ENCODE measurements at places on chromosomes 5 and 9. TPM values are rescaled to one million over a fixed set of nuclear protein-coding genes. Genes with fewer than 3 reads are reported as not detected.

DNA sequence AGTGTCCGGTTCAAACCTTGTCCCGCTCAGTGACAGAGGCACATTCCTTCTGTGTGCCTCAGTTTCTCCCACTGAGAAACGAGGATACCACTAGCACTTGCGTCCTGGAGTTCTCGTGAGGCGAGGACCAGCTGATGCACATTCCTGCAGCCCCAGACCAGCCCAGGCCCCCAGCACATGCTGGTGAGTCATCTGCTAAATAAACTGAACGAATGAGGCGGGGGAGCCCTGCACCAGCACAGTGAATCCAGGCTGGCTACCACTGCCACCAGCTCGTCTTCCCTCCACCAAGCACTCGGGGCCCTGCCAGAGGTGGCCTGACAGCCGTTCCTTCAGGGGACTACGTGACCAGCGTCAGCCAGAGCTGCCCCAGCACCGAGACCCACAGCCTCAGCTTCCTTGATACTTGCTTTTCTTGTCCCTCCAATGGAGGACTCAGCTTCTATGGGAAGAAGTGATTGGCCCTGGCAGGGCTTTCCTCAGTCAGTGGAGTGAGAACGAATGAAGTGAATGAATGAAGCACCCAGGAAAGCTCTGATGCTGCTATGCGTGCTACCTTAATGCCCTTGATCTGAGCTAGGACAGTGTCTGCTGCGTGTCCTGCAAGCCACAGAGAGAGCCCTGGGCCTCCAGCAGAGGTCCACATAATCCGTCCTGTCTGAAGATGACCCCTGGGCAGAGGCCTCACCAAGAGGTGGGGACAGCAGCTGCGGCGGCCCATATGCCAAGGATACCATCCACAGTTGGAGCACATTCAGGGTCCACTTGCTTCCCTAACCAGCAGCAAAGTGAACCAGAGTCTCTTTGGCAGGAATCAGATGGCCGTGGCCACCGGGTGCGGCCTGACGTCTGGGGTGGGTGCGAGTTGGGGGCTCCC is 13.5 kb upstream of the BARX1 start:
- no peaks in the 10 kb centered on the region for H3K36me3 ChIP-seq
- H3K4me1 ChIP-seq: no peaks in the 10 kb centered on the region
- H3K27me3 ChIP-seq: no peaks in the 10 kb centered on the region
- no peak for DNase-seq
- H3K4me3 ChIP-seq: no peak overlapping the region

DNA sequence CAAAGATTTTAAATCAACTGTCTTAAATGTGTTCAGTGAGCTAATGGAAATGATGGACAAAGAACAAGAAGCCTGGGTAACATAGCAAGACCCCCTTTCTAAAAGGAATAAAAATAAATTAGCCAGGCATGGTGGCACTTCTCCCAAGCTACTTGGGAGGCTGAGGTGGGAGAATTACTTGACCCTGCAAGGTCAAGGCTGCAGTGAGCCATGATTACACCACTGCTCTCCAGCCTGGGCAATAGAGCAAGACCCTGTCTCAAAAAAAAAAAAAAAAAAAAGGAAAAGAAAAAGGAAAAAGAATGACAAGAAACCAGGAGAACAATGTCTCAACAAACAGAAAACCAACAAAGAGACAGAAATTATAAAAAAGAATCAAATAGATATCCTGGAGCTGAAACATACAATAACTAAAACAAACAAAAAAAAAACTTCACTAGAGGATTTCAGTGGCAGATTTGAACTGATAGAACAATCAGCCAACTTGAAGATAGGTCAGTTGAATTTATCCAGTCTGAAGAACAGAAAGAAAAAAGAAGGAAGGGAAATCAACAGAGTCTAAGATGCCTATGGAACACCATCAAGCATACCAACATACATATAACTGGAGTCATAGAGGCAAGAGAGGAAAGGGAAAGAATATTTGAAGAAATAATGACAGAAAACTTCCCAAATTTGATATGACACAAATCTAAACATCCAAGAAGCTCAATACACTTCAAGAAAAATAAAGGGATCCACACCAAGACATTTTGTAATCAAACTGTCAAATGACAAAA is 16.8 kb upstream of the SLC35D2 start:
- no peak for DNase-seq
- no peaks in the 10 kb centered on the region for H3K27me3 ChIP-seq
- H3K4me3 ChIP-seq: no peak overlapping the region
- H3K4me1 ChIP-seq: no peaks in the 10 kb centered on the region

DNA sequence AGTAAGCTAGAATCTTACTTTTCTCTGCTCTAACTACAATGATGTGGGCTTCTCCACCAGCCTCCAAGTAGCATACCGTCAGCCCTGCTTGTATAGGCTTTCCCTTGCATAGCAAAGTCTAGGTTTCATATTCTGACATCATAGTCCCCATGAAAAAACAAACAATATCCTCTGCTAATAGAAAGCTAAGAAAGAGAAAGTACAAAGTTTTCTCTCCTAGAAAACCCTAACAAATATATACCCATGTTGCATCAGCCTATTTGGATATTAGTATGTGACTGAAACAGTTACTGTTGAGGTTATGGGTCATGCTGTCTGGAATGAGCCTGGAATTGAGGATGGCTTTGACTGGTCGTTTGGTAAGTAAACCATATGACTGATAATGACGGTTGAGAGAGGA is 1696.0 kb downstream of the MAT2B start:
- no peaks in the 10 kb centered on the region for H3K27me3 ChIP-seq
- H3K36me3 ChIP-seq: no peaks in the 10 kb centered on the region
- no peaks in the 10 kb centered on the region for H3K4me1 ChIP-seq

DNA sequence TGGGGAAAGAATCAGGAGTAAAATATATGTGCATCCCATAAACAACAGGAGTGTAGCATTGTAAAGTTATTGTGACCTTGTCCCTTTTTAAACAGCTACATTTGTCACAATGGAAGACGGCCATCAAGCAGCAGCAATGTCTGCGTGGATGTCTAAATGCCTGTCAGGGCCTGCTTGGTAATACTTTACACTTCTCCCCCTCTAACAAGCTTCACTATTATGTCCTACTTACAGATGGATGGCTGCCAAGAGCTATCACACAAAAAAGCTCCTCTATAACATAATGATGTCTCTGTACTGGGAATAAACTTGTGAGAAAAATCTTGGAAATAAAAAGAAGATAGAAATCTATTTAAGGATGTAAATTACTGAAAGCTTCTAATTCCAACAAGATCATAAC is 213.0 kb downstream of the FBXL17 start:
- no peak overlapping the region for H3K4me3 ChIP-seq
- peaks cover 6% of the 10 kb centered on the region for H3K4me1 ChIP-seq
- no peaks in the 10 kb centered on the region for H3K36me3 ChIP-seq
- peak; percentile 10 for DNase-seq

GRCh38 chr9:78746010-78746409 is 449.1 kb downstream of the PSAT1 start:
- no peak overlapping the region for H3K4me3 ChIP-seq
- H3K27ac ChIP-seq: no peak overlapping the region
- H3K27me3 ChIP-seq: no peaks in the 10 kb centered on the region
- H3K4me1 ChIP-seq: no peaks in the 10 kb centered on the region
- no peak for DNase-seq

GRCh38 chr5:9149988-9150387 is 395.9 kb downstream of the SEMA5A start:
- H3K4me1 ChIP-seq: no peaks in the 10 kb centered on the region
- H3K27ac ChIP-seq: no peak overlapping the region
- no peak for DNase-seq
- no peaks in the 10 kb centered on the region for H3K36me3 ChIP-seq
- no peaks in the 10 kb centered on the region for H3K27me3 ChIP-seq
- H3K4me3 ChIP-seq: no peak overlapping the region

GRCh38 chr9:96686638-96687335 is 31.7 kb upstream of the PRXL2C start:
- peak; percentile 84 for DNase-seq
- H3K36me3 ChIP-seq: no peaks in the 10 kb centered on the region
- no peak overlapping the region for H3K27ac ChIP-seq
- H3K27me3 ChIP-seq: no peaks in the 10 kb centered on the region
- H3K4me1 ChIP-seq: no peaks in the 10 kb centered on the region

DNA sequence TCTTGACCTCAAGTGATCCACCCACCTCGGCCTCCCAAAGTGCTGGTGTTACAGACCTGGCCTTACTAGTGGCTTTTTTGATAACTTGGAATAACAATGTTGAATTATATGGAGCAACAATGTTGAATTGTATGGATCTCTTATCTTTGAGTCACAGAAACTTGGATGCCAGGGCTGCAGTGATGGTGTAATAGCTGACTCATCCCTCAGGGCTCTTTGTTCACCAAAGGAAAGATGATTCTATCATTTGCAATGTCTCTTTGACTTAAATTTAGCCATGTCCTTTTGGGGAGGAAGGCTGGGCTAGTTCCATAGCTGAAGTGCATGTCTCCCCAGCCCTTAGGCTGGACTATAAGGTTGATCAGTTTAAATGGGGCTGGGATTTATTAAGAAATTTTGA is 172.3 kb downstream of the PDZD2 start:
- peaks cover 6% of the 10 kb centered on the region for H3K27me3 ChIP-seq
- H3K4me1 ChIP-seq: no peaks in the 10 kb centered on the region
- peak; percentile 14 for DNase-seq

- no peaks in the 10 kb centered on the region for H3K36me3 ChIP-seq
- H3K27me3 ChIP-seq: no peaks in the 10 kb centered on the region
- no peaks in the 10 kb centered on the region for H3K4me1 ChIP-seq
- H3K27ac ChIP-seq: no peak overlapping the region
- no peak overlapping the region for H3K4me3 ChIP-seq
- no peak for DNase-seq
Observed at GRCh38 chr9:11128156-11128555, 515.4 kb upstream of the PTPRD start.

GRCh38 chr9:73782166-73782565 is 630.5 kb downstream of the ANXA1 start:
- H3K36me3 ChIP-seq: no peaks in the 10 kb centered on the region
- no peak for DNase-seq
- H3K4me1 ChIP-seq: no peaks in the 10 kb centered on the region
- no peak overlapping the region for H3K27ac ChIP-seq

- H3K27me3 ChIP-seq: no peaks in the 10 kb centered on the region
- H3K4me3 ChIP-seq: peak overlapping the region; percentile 13
- no peaks in the 10 kb centered on the region for H3K4me1 ChIP-seq
- H3K27ac ChIP-seq: no peak overlapping the region
- peak; percentile 70 for DNase-seq
Observed at GRCh38 chr5:26482810-26483375, 555.5 kb downstream of the CDH9 start.

GRCh38 chr5:56739990-56740389 is 75.4 kb upstream of the MAP3K1 start:
- H3K27me3 ChIP-seq: no peaks in the 10 kb centered on the region
- H3K36me3 ChIP-seq: no peaks in the 10 kb centered on the region
- H3K4me1 ChIP-seq: no peaks in the 10 kb centered on the region
- DNase-seq: no peak
- H3K27ac ChIP-seq: no peak overlapping the region

DNA sequence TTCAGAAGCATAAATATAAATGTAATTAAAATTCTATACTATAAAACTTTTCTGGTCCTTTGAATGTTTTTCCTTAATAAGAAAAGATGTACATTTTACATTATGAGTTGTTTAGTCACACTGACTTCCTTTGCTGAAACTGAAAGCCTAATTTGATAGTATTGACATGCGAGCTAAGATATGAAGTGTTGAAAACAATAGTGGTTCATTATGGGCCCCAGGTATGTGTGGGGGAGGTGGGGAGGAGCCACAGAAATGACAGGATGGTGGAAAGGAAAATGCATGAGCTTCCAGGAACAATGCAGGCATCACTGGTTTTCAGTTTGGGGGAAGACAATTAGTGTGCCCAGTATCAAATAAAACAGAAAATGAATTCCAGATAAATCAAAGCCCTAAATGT is 35.4 kb upstream of the RLN1 start:
- H3K4me1 ChIP-seq: no peaks in the 10 kb centered on the region
- H3K27me3 ChIP-seq: no peaks in the 10 kb centered on the region
- no peak for DNase-seq
- no peak overlapping the region for H3K27ac ChIP-seq

The IGIP gene
- 2.5 TPM for total RNA-seq

The CER1 gene
- 28.8 TPM for total RNA-seq

The SEMA5A gene
- 0.20 TPM for total RNA-seq

The STX17 gene
- total RNA-seq: 20.9 TPM

The KCNV2 gene
- total RNA-seq: not detected

The UNC13B gene
- total RNA-seq: 19.8 TPM

The AP3B1 gene
- 52.7 TPM for total RNA-seq

The FRMD3 gene
- 0.98 TPM for total RNA-seq

The PDGFRB gene
- total RNA-seq: 58.3 TPM

The HSDL2 gene
- total RNA-seq: 31.2 TPM

The OGN gene
- total RNA-seq: 0.95 TPM

The PCDHGA6 gene
- 21.6 TPM for total RNA-seq
